Activated CD4-positive, alpha-beta T cell treated with anti-CD3 and anti-CD28 coated beads, Interleukin-10, Interleukin-2, amounts not matched to agents 100 ng/mL and 50 ng/mL, durations not matched to agents 16 hours and 8 hours (primary cell): ENCODE measurements at places on chromosomes 1 and 21.

- no peak for DNase-seq
These were observed 25.1 kb upstream of the AGL start for GRCh38 chr1:99825098-99825497.

- DNase-seq = no peak
These were observed 531 bp upstream of the HMGN2 start for GRCh38 chr1:26471498-26472319.

DNA sequence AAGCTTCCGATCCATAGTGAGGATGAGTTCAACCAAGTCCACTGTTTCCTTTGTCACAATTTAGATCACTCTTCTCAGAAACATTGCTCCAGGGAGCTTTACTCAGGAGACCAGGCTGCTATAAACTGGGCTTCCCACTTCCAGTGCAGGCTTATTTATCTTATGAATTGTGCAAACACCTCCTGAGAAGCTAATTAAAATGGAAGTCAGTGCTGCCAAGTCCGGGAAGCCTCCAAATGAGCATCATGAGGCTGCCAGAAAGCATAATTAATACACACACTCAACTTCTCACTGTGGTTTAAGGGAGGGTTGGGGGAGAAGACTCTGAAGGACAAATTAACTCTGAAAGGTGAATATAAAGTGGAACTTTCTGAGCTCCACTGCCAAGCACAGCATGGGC is 145.0 kb upstream of the SGIP1 start:
- DNase-seq = no peak

- DNase-seq = no peak
These were observed 32.1 kb upstream of the ST6GALNAC5 start for GRCh38 chr1:76835203-76835602.

DNA sequence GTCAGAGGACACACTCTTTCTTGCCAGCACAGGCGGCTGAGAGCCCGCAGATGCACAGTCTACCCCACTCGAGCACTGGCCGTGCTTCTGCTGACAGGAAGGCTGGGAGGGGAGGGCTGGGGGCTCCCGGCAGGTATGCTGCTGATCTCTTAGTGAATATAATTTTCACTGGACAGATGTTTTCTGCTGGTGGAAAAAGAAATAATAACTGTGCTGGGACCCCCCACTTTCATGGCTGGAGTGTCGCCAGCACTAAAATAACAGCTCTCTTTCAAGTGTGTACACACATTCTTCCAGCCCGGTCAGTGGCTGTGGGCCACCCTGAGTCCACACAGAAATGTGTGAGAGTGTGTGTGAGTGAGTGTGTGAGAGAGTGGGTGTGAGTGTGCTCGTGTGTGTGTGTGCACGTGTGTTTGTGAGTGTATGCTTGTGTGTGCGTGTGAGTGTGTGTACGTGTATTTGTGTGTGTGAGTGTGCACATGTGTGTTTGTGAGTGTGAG is 167.7 kb upstream of the USP24 start:
- DNase-seq = no peak

DNA sequence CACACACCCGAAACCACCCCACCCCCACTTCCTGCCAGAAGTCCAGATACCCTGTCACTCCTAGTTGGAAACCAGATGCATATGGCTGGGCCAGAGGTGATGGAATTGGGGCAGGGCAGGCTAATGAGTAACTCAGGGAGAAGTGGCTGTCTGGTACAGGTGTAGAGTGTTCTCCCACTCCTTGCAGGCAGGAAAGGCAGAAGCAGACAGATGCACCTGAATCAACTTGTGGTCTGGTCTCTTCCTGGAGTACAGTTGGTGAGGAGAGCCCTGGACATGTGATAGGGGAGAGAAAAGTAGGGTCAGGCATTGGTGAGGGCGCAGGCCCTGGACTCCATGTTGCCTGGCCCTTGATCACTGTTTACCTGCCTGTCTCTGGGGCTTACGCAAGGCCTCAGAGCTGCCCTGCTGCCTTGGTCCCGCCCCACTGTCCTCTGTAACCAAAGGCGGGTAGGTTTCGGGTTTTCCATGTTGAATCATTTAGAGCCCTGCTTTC is 2.5 kb downstream of the CGN start:
- no peak for DNase-seq

DNA sequence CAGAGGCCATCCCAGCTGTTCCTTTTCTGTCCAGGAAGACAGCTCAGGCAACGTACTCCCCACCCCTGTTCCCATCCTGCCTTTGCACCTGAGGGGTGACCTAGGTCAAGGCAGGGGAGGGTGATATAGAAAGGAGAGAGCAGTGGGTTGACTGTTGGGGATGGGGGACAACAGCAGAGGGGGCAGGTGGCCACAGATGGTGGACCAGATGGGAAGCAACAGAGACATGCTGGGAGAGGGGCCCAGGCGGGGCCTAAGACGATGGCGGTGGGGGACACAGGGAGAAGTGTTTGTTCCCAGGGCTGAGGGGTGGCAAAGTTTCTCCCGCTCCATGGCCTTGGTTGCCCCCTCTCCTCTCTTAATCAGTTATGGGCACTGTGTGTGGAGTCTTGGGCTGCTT is 6.3 kb downstream of the CELSR2 start:
- DNase-seq = no peak

DNA sequence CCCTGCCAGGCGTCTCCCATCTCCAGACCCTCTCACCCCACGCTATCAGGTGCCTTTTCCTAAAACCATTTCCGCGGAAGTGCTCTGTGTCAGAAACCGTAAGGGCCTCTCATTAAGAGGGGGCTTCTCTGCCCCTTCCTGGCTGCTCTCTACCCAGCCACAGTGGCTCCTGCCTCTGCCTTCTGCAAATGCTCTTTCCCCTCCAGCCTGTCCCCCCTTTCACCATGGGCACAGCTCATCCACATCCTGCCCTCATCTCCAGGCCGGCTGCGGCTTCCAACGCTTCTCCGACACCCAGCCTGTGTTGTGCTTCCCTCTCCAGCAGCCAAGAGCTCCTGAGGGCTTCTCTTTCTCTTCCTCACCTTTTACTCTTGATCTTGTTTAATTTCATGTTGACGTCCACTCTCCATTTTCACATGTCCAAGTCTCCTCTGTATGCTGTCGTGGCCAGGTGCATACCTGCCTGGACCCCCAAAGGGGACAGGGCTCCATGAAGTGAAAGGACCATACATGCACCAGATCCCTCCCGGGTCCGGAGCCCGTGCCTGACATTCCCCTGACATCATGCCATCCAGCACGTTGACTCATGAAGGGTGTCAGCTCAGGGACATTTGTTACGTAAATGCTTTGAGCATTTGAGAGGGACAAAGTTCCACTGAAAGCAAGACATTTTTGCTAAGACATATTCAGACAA is 306.5 kb downstream of the AJAP1 start:
- no peak for DNase-seq

DNA sequence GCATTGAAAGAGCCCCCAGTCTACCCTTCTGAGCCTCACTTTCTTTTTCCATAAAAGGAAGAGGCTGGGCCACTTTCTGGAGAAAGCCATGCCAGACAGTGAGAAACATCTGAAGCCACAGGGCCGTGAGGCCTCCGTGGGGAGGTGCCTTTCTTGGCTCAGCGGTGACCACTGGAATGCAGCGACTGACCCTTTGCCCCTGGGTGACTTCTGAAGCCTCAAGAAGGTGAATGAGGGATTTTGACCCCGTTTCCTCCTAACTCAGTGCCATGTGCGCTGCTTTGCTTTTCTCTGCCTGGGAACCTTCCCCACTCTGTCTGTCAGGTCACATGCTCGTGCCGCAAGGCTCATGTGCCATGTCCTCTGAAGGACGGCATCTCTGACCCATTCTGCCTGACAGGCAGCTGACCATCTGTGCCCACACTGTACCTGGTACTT is 44.7 kb upstream of the A3GALT2 start:
- DNase-seq = no peak

- DNase-seq = no peak
These were observed 125.9 kb upstream of the ZBTB40 start for GRCh38 chr1:22325531-22326371.

- DNase-seq = no peak
These were observed 71.6 kb upstream of the C1orf21 start for GRCh38 chr1:184315254-184315653.

GRCh38 chr1:197683895-197684553 is 91.3 kb downstream of the DENND1B start:
- no peak for DNase-seq

GRCh38 chr1:246193537-246193936 is 313.5 kb downstream of the SMYD3 start:
- DNase-seq = no peak

GRCh38 chr1:38741341-38741740 is 118.2 kb downstream of the RRAGC start:
- DNase-seq = no peak

DNA sequence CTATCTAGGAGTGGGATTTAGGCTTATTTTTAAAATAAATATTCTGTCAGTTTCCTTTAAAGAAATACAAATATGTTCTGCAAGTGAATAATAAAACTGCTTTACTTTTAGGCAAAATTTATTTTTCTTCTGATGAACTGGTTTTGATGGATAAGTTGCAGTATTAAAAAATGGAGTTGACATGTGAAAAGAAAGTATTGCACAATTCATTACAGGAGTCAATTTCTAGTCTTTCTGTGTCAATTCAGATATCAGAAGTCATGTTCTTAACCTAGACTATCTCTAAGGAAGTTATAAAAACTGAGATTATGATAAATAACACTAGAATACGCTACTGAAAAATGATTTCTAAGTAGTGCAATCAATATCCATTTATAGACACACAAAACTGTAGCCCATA is 270.2 kb upstream of the TMPRSS15 start:
- no peak for DNase-seq

DNA sequence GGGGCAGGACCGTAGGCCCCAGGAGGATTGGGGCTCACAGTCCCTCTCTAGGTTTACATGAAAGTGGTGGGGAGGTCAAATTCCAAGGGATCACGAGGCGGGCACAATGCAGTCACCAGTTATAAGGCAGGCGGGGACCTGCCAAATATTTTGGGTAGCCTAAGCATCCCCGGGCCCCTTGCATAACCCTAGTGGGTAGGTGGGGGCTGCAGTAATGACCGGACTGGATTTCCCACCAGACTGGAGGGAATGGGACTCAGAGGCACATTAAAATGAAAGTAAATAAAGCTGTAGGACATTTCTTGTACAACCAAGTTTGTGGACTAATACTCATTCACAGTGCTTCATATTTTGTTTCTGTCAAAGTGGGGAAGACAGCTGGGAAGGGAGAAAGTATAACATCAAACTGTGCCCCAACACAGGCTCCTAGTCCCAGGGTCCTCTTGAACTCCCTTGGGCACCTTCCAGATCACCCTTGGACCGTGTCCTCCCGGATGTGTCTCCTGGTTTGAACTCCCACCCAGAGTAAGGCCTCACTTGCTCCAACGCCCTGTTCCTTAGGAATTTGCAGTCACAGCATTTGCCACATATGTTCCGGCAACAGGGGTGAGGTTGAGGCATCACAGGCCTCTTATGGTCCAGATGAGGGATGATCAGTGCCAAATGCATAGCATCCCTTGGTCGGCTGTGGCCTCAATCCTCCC is 28.4 kb upstream of the KIAA0040 start:
- no peak for DNase-seq

DNA sequence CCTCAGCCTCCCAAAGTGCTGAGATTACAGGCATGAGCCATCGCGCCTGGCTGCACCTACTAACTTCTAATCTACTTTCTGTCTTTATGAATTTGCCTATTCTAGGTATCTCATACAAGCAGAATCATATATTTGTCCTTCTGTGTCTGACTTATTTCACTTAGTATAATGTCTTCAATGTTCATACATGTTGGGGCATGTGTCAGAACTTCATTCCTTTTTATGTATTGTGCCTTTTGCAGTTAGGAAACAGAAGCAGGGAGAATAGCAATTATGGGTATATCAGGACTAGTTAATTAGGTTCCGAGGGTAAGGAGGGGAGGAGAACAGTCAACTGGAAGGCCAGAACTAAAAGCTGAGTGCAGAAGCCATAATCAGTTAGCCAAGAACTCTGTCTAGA is 18.0 kb upstream of the NIBAN1 start:
- no peak for DNase-seq

GRCh38 chr1:213622365-213623063 is 365.3 kb upstream of the PROX1 start:
- peak; percentile 74 for DNase-seq

- DNase-seq = no peak
These were observed 40.3 kb upstream of the MYOCOS start for GRCh38 chr1:171581766-171582165.

DNA sequence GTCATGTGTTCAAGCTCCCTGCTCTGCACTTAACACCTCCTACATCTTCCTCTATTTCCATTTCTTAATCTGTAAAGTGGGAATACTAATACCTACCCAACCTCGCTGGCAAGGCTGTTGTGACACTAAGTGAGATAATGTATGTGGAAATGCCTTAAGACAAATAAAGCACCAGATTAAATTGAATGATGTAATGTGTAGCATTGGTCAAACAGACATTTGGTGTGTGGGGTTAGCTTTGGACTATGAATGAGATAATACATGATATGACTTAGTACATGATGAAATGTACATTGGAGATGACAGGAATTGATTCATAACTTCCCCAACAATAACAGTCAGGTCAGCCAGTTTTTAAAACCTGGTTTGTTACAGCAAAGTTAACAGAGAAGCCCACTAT is 5.2 kb downstream of the AMPD1 start:
- DNase-seq = no peak

DNA sequence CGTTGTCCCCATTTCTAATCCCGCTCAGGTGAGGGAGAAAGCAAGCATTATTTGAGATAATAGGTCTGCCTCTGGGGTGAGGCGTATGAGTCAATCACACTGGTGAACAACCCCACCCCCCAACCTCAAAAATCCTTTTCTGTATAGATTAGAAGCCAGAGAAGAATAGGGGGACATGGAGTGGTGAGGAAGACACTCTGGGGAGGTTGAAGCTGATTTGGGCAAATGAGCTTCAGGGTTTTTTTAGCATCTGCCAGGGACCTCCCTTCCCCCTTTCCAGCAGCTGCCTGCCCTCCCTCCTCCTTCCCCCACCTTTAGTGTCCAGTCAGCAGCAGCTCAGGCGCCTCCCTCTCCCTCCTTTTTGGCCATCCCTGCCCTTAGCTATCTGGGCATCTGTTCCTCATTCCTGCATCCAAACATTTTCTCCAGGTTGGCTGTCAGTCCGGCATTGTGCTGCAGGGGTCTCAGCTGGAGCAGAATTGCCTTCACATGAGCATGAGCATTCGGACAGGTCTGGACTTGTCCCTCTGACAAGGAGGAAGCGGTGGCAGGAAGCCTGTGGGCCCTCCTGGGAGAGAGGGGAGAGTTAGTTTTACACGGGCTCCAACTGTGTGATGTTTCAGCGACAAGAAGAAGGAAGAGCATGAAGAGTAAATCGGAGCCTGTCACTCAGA is 30.8 kb upstream of the PTGFRN start:
- DNase-seq = peak; percentile 38

- no peak for DNase-seq
These were observed 8.6 kb downstream of the S100A9 start for GRCh38 chr1:153366261-153366660.

GRCh38 chr1:149927563-149928400 is at the start of gene SF3B4:
SF3B4 (minus strand) TSS chr1:149927803; CDS start chr1:149927759, 44 bp downstream.
- DNase-seq = peak; percentile 96

DNA sequence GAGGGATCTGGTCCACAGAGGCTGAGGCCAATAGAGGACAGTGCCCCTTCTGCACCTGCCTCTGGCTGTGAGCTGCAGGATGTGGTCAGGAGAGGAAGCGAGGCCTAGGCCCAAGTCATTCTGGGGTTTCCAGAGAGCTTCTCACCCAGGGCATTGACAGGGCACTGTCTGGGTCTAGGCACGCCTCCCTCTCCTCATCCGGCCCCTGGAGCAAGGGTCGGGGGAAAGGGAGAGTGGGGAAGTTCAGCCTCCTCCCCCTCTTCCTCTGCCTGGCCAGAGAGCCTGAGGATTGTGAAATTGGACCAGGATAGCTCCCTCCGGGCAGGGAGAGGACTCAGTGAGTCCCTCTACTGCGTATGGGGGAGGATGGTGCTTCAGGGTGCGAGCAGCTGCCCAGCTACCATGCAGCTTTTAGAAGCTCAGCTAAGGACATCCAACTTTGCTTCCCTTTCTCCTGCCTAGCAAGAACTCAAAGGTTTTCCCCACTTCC is 6.3 kb upstream of the INAVA start:
- peak; percentile 78 for DNase-seq
